ENCODE measurements at places on chromosomes 7 and 10.

DNA sequence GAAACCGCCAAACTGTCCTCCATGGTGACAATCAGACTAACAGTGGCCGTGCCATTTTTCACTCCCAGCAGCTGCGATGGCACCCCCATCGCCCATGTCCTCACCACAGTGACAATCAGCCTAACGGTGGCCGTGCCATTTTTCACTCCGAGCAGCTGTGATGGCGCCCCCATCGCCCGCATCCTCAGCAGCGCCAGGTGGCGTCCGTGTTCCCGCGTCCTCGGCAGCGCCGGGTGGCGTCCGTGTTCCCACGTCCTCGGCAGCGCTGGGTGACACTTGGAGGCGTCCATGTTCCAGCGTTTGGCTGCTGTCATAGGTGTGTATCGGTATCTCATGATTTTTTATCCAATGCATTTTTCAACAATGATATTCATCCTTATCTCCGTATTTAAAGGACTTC, 267.3 kb downstream of the PTPRN2 start:
- no peak for DNase-seq

DNA sequence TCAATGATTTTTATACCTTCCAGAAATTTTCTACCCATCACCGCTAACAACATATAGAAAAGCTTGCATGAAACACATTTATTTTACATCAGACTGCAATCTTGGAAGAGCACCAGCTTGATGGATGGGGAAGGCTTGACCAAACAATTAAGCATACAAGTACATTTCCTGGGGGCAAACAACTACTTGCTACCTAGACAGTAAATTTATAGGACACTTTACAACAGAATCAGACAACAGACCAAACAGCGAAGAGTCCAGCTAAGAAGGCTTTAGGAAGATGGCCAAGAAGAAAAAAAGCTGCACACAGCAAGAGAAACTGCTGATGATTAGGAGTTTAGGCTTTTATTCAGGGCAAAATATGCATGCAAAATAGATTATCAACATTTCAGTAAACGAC, 8.0 kb downstream of the AASS start:
- no peak for DNase-seq

DNA sequence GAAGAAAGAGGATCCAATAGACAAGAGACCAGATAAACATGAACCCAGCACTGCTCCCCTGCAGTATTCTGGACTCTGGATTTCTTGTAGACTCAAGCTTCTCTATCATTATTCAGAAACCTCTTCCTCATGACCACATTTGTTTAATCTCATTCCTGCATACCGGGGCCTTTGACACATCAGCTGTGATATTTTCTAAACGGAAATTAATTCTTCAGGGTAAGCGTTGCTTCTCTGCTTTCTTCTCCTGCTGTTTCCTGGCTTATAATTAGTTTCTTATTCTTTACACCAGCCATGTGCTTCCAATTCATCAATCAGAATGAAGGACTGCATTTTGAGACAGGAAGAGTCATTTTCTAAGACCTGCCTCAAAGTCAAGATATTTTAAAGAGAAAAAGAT, 54.2 kb upstream of the TARP start:
- DNase-seq = no peak

DNA sequence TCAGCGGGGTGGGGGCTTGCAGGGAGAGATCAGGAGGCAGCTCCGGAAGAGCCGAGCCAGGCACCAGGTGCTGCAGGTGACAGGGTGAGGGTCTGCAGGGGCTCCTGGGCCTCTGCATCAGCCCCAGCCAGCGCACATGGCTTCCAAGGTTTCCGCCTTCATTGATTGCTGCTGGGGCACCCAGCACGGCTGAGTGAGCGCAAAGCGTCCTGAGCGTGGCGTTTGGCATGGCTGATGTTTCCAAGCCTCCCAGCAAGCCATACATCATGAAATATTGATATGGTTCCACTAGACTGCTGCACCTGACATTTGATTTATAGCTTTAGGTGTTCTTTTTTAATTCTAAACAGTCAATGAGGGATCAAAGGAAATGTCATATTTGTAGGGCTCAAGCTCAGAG, 259.0 kb downstream of the WDR37 start:
- no peak for DNase-seq

- DNase-seq = no peak
Observed at GRCh38 chr10:112295853-112296830, 12.9 kb downstream of the TECTB start.

- DNase-seq = no peak
Observed at GRCh38 chr7:50774319-50774718, 8.4 kb downstream of the GRB10 start.

DNA sequence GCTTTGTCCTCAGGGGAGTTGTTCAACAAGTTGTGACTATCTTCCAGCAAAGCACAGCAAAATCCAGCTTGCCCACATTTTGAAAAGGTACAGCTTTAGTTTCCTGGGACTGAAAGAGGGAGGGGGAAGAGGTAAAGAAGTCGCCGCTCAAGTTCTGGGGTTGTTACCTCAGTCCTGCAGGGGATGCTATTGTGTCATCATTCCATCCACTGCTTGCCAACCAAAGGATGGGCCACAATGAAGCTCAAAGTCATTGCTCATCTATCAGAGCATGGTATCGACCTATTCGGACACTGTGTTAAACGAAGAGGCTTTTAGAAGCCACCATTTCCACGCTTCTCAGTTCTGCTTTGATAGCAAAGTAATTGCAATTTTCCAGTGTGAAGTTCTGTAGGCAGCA, 34.3 kb downstream of the NPY start:
- DNase-seq = no peak

- DNase-seq = no peak
Observed at GRCh38 chr10:88702848-88703597, 3.0 kb upstream of the LIPK start.
